GM12865 (cell line): ENCODE measurements at places on chromosomes 11 and 22.

DNA sequence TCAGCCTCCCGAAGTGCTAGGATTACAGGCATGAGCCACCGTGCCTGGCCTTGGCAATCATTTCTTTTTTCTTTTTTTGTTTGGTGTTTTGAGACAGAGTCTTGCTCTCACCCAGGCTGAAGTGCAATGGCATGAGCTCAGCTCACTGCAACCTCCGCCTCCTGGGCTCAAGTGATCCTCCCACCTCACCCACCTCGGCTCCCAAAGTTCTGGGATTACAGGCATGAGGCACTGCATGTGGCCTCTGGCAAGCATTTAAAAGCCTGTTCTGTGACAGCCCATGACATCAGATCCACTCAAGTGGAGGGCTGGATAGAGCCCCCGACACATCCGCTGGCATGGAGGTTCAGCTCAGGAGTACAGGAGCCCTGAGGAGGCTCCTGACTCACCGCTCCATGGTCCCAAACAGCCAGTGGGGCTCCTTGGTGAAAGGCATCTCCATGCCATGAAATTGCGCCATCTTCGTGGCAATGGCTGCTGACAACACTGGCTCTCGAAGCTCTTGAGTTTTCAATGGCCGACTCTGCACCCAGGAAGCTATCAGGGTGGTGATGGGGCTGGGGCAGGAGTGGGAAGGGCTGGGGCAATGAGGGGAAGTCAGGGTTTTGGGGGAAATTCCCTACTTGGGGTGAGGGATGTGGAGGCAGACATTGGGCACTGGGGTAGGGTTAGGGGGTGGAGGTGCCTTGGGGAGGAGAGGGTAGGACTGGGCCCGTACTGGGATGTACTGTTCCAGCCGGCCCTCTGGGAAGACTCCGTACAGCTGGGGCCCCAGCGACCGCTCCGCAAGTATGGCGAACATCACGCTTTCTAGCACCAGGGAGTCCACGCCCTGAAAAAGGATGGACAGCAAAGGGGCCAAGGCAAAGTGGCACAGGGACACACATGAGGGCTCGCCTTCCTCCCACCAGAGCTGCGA is 1.4 kb downstream of the CHKB start:
- DNase-seq: no peak

- DNase-seq: peak; percentile 76
Measured at GRCh38 chr22:37223965-37224551, 11.8 kb upstream of the SSTR3 start.

- DNase-seq: peak; percentile 53
Measured at GRCh38 chr11:55942785-55943392, 6.7 kb upstream of the OR5I1 start.

- no peak for DNase-seq
Measured at GRCh38 chr11:2706321-2706720, 6.5 kb upstream of the KCNQ1OT1 start.

- no peak for DNase-seq
Measured at GRCh38 chr11:130031056-130031455, 28.4 kb upstream of the PRDM10 start.
